Stimulated activated CD4-positive, alpha-beta T cell treated with anti-CD3 and anti-CD28 coated beads, Interleukin-2, amount 100 ng/mL, for 4 hours (primary cell): ENCODE measurements at places on chromosomes 5 and 9.

GRCh38 chr9:16063241-16063591 is 510.4 kb downstream of the CCDC171 start:
- no peak for DNase-seq

DNA sequence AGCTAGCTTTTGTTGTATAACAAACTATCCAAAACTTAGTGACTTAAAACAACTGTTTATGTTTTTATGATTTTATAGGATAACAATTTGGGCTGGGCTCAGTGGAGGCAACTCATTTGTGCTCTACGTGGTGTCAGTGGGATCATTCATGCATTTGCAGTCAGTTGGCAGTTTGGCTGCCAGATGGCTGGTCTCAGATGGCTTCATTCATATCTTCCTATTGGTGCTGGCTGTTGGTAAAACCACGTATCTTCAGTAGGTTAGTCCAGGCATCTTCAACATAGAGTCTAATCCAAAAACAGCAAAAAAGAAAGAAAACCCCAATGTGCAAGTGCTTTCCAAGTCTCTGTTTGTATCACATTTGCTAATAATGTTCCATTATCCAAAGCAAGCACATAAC is 51.7 kb upstream of the RIC1 start:
- DNase-seq, result no peak

DNA sequence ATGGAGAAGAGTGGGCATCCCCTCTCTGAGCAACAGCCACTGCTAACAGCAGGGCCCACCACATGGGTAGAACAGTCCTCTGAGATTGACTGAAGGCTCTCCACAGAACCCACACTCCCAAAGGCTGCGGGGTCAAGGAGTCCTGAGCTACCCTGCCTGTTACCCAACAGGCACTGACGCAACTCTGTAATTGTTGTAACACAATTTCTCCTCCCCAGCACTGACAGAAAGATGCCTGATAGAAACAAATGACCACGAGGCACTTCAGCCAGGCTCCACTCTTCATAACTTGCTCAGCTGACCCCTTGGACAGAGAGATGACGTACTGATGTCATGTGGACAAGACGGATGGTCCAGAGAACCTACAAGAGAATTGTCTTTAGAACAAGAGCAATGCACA is 220.7 kb downstream of the SPOCK1 start:
- DNase-seq, result no peak

GRCh38 chr5:165460911-165461310 is 1955.5 kb downstream of the MAT2B start:
- no peak for DNase-seq

- no peak for DNase-seq
Measured at GRCh38 chr5:62509806-62510205, 68.8 kb upstream of the LRRC70 start.

- DNase-seq, result peak; percentile 1
Measured at GRCh38 chr5:55308254-55308836, 556 bp downstream of the MTREX start.

DNA sequence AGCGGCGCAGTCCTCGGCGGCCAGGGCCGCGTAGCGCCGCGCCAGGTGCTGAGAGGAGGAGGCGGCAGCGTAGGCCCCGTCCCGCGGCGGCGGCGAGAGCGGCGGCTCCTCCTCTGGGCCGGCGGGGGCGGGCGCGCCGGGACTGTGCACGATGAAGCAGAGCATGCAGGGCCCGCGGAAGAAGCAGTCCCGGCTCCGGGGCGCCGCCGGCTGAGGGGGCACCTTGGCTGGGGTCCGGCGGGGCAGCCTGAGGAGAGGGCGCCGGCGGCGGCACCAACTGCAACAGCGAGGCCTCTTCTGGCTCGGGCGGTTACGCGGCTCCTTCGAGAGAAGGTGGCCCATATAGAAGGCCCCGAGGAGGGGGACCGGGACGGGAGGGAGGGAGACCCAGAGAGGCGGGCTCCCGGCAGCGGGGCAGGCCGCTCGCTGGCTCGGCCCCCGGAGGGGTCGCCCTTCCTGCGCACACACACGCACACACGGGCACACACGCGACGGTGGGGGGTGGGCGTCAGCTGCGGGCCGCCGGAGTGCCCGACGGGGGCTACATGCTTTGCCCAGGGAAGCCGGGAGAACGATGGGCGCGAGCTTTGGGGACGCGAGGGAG is 446 bp downstream of the FBXL17 start:
- peak; percentile 79 for DNase-seq

DNA sequence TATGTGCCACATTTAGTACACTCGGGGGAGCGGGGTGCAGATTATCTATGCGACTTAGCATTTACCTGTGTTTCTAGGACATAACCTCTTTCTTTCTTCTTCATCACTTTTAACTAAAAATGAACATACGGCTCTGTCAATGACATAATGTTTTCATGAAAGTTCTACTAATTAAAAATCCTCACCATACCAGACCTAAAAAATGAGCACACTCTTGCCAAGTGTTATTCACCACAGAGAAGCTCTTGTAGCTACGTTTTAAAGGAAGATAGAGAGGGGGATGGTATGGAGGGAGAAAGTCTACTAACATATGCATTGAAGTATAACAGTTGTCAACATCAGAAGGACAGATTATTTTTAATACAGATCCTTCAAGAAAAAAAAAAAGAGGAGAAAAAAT is 1.6 kb downstream of the CDH10 start:
- DNase-seq, result no peak

DNA sequence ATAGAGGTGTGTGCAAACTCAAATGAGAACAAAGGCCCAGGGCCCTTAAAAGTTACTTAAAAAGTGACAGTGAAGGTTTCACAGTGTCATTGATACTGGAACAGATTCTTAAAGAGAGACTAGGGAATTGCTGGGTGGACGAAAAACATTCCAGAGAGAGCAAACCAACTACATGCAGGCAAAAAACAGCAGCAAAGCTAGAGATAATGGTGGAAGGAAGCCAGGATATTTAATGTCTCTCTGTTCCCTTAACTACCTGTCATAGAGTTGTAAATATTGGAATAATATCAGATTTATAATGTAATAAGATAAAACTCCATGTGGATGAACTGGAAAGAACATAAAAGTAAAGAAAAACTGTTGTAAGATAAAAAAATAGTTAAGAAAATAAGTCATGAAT is 508.6 kb downstream of the TAF11L14 start:
- DNase-seq, result no peak

DNA sequence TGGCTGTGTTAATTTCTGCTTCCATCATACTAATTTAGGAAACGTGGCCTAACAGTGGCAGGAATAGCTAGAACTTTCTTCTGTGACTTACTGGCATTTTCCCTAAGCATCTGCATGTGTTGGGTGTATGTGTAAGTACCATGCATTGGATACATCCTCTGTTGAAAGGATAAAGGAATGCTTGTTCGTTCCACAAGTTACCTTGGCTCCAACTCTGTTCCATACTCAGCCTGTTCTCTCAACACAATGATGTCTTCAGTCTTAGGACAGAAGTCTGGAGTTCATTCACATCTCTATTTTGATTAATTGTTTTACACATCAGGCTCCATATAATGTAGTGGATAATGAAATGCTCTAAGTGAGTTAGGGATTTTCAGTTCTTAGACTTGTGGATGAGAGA is 190.1 kb upstream of the DMRT1 start:
- no peak for DNase-seq

- DNase-seq, result no peak
Measured at GRCh38 chr9:97773723-97774122, 76.6 kb upstream of the XPA start.

GRCh38 chr9:124652615-124653393 is 118.3 kb downstream of the NR6A1 start:
- DNase-seq, result no peak

DNA sequence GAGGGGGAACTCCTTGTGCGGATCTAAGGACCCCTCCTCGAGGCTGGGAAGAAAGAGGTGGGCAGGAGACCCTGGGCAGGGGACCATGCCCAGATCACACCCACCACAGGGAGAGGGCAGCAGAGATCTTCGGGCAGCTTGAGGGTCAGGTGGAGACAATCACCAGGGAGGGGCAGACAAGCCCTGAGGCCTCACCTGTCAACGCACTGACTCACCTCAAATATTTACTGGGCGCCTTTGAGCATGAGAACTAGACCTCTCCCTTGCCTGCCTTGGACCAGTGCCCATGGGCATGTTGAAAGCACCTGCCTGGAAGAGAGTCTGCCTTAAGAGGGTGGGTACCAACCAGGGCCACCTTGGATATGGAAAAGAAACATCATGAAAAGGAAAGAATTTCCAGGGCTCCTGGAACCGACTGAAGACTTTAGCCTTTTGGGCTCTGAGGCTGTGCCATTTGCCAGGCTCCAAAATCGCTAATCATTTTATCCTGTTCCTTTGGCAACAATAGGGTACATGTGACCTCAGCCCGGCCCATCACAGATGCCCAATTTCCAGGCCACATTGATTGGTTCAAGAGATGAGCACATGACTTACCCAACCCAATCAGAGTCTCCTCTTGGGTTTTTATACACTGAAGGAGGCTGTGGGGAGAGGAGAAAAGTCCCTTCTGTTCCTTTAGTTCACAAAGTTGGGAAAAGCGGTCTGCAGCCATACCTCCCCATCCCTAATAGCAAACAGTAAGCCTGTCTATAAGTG is 10.4 kb upstream of the SPINK4 start:
- DNase-seq, result no peak

GRCh38 chr5:149901511-149901910 is 43.1 kb downstream of the PDE6A start:
- DNase-seq, result no peak

DNA sequence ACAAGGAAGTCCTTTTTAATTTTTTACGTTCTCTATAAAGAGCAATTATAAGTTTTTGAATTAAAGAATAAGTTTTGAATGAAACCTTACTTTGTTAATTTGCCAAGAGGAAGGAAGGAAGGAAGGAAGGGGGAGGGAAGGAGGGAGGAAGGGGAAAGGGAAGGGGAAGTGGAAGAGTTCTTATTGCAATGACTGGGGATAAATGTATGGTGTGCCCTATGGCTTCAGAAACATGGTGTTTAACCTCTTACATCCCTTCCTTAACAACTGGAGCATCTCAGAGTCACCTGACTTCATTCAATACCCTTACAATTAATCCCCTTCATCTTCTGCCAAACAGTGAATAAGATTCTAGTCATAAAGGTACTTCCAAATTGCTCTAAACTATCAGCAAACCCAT is 16.0 kb downstream of the CEMIP2 start:
- no peak for DNase-seq

DNA sequence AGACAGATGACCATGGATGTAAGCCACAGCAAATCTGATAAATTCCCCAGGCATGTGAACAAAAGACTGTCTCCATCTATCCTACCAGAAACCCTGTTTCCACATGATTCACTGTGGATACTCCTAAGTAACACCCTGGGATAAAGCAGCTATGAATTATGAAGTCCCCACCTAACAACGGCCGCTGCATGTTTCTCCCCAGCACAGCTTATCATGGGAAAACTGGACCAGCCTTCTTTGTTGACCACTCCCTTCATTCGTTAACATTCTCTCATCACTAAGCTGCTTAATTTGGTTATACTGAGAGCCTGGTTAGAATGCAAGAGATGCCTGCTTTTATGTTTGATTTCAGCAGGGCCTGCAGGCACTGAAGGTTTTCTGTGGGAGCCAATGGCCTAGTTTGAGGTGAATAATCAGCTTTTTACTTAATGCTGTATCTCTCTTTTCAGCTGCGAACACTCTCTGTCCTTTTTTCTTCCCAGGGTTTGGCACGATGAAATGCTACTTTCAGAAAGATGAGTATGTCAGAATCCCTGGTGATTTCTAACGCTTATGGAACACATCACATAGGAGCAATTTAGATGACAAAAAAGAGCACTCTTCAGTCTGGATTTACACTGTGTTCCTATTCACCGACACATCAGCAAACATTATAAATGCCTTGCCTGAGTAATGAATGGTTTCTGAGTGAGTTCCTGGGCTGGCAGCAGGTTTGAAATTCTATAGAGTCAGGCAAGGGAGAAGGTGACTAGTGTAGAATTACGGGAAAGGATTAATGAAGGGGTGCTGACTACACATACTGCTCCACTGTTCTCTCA is 318.4 kb upstream of the ZNF608 start:
- DNase-seq, result no peak

DNA sequence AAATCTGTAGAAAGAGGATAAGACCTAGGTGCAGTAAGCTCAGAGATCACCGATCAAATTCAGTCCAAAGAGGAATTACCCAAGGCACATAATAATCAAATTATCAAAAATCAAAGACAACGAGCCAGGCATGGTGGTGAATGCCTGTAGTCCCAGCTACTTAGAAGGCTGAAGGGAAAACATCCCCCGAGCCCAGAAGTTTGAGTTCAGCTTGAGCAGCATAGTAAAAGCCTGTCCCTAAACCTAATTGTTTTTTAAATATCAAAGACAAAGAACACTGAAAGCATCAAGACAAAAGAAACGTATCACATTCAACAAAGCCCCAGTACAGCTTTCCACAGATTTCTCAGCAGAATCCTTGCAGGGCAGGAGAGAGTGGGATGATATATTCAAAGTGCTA is 122.9 kb downstream of the CEP120 start:
- no peak for DNase-seq

GRCh38 chr5:72070529-72070928 is 36.7 kb upstream of the MAP1B start:
- DNase-seq, result no peak
